ENCODE measurements at places on chromosomes 6 and 20.

DNA sequence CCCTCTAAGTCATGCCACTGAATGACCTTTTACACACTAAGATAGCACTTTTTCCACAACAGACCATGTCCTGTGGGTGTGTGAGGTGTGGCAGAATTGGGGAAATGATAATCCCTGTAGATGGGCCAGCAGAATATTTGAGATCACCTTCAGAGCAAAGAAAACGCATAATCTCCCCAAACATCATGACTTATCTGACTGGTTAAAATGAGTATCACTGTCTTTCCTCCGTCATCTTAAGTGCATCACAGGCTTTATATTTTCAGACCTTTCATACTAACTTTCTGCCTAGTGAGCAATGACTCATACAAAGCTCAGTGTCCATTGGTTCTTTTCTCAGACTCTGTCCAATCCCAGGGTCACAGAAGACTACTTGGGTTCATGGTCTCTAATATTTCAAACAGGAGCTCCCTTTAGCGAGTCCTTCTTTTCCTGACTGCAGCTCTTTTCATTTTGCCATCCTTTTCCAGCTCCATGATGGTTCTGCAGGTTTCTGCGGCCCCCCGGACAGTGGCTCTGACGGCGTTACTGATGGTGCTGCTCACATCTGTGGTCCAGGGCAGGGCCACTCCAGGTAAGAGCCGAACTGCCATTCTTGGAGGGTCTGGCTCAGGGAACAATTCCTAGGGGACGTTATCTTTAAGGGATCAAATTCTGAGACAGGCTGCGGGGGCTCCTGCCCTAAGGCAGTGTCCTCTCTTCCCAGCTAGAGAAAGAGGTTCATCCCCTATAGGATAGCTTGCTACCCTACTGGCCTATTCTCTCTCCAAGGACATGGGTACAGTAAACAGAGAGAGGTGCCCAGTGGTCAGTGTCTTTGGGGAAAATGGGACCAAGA is at the start of gene HLA-DPB1:
Gene HLA-DPB1 (plus strand): TSS at position 423 of the 838 bp plus-strand sequence. CDS start 52 bp downstream, at position 475.
- DNase-seq, result no peak

GRCh38 chr20:4574356-4574690 is 147.4 kb upstream of the PRND start:
- DNase-seq, result no peak

DNA sequence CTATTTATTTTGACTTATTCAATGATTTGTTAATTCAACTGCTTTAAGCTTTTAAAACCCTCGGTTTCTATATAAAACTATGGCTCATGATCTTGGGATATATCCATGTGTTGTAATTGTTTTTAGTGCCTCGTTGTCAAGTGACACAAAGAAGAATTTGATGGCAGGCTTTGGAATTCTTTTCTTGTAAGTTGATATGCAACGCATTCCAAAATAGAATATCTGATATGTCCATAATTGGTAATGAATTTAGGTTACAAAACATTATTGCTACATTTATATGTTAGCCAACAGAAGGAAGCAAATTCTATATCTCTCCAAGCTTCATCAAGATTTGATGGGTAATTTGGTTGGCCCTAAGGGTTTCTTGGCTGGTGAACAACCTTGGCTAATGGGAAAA is 220.4 kb upstream of the RIMS1 start:
- DNase-seq, result no peak

GRCh38 chr20:751761-752160 is 16.5 kb downstream of the SLC52A3 start:
- DNase-seq, result no peak

GRCh38 chr6:163741743-163742363 is 327.3 kb downstream of the QKI start:
- DNase-seq, result no peak

DNA sequence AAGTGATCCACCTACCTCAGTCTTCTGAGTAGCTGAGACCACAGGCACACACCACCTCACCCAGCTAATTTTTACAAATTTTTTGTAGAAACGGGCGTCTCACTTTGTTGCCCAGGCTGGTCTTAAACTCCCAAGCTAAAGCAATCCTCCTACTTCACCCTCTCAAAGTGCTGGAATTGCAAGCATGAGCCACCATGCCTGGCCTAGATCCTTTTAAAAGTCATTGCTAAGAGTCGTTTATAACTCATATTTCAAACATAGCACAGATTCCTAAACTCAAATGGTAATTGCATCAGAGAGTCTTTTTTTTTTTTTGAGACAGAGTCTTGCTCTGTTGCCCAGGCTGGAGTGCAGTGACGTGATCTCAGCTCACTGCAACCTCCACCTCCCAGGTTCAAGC is 7.7 kb upstream of the SAMHD1 start:
- DNase-seq, result no peak

GRCh38 chr20:22579119-22579427 is 5.3 kb downstream of the FOXA2 start:
- no peak for DNase-seq

DNA sequence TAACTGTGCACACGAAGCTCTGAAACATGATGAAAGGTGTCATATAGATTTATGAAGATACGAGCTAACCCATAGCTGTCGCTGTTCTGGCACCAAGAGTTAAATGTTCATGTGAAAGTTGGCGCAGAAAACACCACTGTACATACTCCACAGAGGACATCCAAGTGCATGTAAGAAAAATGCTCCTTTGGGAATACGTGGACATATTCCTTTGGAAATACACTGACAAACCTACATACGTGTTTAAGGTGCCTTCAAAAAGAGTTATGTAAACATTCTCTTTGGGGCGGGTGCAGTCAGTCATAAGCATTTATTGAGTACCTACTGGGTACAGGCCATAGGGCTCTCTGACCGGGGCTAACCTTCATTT is 723 bp upstream of the ARID1B start:
- DNase-seq, result no peak

DNA sequence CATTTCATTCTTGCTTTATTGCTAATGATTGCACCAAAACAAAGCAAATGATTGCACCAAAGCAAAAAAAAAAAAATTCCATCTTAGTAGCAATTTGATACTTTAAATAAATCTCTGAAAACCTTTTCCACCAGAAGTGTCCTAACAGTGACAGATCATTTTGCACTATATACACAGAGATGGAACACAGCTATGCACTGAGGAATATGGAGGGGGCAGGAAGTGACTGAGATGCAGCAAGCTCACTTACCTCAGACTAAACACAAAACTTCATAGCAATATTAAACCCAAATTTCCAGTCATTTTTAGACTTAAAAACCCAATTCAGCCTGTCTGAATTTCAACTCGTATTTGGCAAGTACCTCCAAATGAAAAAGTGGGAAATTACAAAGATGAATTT is 41.2 kb downstream of the HIVEP2 start:
- DNase-seq, result no peak

GRCh38 chr6:4981761-4982160 is 22.1 kb downstream of the RPP40 start:
- no peak for DNase-seq

DNA sequence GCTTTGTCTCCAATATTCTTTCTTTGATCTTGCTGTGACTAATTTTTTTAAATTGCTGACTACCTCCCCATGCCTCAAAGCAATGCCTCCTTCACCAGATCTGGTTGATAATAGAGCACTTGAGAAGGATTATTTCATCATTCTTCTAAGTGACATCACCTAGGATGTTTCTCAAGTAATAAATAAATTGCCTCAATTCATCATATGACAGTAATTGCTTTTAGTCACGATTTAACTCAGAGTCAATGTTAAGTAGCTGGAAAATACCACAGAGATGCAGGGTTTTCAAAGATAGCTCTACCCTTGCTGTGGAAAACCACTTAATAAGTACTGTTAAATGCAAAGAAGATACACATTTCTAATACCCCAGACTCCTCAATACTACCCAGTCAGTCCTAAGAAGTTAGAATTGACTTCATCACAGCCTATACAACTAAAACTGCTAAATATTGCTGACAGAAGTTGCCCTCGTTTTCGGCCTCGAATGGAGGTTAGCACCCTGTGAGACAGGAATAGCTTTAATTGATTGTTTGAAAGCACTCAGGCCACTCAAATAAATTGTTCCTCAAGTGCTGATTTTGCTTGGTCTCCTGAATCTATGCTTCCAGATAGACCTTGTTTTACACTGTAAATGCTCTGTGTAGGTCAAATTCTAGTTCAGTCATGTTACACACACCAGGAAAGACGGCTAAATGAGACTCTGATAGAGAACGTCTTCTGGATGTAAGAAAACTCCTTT is 640.6 kb upstream of the CHD6 start:
- DNase-seq, result no peak

DNA sequence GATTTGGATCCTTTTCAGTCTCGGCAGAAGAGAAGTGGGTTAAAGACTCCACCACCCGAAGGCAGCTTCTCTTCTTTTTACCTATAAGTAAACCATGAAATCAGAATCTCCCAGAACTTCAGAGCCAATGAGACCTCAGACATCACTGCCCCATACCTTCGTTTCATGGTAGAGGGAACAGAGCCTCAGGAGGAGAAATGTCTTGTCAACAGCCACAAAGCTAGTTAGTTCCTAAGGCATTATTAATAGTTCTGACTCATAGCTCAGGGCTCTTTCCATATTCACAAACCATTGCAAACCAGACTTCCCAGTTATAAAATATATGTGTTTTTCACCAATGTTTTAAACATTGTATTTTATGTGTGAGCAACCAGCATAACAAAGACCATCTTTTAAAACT is 118.7 kb upstream of the RIPOR2 start:
- no peak for DNase-seq

- DNase-seq, result peak; percentile 56
Observed at GRCh38 chr6:27684264-27685211, 211.6 kb upstream of the ZNF184 start.

GRCh38 chr20:63272105-63273058 is at the start of gene ARFGAP1:
Gene ARFGAP1, plus strand, starts transcription at chr20:63272813. Its CDS starts 2,768 bp downstream, at chr20:63275581.
- peak; percentile 80 for DNase-seq

GRCh38 chr20:1282966-1283365 is 16.9 kb downstream of the SNPH start:
- no peak for DNase-seq

- peak; percentile 94 for DNase-seq
Observed at GRCh38 chr6:31620586-31621319, at the start of gene PRRC2A. Gene PRRC2A, plus strand, starts transcription at chr6:31620715. Its CDS starts 2,075 bp downstream, at chr6:31622790.

DNA sequence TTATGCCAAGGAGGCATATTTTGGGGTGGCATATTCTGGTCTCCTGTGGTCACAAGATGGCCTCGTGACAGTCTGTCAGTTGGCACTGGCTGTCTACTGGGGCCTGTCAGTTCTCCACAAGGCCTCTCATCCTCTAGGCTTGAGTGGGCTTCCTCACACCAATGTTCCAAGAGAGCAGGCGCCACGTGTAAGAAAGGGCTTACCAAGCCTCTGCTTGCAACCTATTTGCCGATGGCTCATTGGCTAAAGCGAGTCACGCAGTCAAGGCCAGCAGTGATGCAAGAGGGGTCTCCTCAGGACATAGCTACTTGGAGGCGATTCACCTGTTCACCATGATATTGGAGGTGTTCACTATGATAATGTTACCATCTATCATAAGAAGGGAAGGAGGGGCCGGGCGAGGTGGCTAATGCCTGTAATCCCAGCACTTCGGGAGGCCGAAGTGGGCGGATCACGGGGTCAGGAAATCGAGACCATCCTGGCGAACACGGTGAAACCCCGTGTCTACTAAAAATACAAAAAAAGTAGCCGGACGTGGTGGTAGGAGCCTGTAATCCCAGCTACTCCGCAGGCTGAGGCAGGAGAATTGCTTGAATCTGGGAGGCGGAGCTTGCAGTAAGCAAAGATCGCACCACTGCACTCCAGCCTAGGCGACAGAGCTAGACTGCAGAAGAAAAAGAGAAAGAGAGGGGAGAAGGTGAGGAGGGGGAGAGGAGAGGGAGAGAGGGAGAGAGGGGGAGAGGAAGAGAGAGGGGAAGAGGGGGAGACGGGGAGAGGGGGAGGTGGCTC is 35.3 kb downstream of the C6orf52 start:
- DNase-seq, result no peak

GRCh38 chr6:147528511-147529145 is 20.1 kb downstream of the SAMD5 start:
- no peak for DNase-seq

DNA sequence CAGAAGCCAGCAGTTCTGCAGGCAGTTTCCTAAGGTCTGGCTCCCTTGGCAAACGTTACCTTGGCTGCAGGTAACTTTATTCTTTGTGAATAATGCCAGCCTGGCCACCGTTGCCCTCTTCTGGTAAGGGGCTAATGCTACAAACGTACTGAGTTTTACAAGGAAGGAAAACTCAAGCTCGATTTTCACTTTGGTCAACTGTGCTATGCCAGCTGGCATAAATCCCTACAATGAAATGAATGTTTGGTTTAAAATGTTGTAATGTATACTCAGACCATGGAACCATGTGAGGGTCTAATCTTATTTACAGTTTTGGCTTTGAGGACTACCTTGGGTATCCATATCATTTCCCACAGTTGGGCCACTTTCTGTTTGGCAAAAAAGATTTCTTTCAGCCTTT is 101.4 kb downstream of the SLX4IP start:
- DNase-seq, result no peak

DNA sequence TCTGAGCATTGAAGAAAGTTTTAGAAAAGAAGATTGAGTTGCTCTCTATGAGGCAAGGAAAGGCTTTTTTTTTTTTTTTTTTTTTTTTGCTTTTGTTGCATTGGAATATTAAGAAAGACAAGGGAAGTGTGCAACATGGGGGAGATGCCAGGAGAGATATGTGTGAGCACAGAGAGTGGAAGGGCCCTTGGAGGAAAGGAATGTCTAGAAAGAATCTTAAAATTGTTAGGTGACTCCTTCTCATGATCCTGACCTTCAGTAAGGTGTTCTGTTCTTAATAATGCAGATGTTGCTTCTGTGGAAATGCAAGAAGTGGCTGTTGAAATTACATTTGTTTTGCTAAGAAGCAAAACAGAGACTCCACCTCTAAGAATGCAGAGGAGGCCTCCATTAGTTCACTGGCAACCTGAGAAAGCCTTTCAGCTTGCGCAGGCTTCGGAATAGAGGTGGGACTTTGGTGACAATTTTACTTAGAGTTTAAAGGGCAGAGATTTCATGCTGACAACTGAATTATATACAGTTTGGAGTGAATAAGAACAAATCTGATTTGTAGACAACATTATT is 118.0 kb upstream of the ASCC3 start:
- DNase-seq, result no peak

All from stimulated activated CD8-positive, alpha-beta memory T cell treated with anti-CD3 and anti-CD28 coated beads, Interleukin-7, amount 100 ng/mL, for 48 hours (primary cell).